ENCODE measurements at places on chromosomes 7 and 10.

- DNase-seq: no peak
These were observed 218.8 kb downstream of the AUTS2 start for GRCh38 chr7:69817121-69817520.

DNA sequence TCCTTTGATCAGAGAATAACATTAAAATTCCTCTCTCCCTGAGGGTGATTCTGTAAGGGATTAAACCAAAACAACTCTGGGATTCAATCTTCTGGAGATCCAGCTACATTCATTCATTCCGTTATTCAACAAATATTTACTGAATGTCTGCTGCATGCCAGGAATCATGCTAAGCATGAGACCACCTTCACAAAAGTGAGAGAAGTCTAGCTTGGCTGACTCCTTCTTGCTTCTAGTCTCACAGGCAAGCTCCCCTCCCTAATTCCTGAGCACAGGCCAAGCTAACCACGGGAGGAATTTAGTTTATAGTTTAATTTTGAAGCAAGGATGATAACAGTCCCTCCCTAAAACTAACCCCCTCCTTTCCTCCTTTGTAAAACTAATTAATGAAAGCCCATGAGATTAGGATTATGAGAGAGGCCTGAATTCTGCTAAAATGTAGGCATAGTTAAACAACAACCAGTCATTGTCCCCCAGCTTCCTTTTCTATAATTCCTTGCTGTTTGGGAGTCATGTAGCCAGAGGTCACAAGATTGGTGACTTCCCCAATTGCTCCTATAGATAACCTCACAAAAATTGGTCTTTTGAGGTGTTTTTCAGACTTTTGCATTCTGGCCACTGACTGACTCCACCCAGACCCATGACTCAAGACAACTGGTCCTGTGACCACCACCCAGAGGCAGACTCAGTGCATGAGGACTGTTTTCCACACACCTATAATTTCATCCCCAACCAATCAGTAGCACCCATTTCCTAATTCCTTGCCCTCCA, 113.5 kb downstream of the ITGB8 start:
- peak; percentile 64 for DNase-seq

DNA sequence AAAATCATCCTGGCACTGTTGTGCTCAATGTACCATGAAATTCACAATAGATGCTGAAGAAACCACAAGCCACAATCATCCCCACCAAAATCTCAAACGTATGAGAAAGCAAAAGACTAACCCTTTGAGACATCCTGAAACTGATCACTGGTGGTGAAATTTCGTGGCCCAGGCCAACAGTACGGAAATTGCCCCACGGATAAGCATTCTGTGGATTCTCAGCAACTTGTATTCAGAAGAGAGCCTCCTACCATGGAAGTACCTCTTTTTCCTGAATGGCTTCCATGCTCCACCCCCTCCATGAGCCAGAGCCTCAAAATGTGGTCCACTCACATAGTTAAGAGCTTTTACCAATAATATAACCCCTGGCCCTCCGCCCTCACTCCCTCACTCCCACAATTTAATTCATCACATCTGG, 163.9 kb upstream of the AUTS2 start:
- DNase-seq: no peak

DNA sequence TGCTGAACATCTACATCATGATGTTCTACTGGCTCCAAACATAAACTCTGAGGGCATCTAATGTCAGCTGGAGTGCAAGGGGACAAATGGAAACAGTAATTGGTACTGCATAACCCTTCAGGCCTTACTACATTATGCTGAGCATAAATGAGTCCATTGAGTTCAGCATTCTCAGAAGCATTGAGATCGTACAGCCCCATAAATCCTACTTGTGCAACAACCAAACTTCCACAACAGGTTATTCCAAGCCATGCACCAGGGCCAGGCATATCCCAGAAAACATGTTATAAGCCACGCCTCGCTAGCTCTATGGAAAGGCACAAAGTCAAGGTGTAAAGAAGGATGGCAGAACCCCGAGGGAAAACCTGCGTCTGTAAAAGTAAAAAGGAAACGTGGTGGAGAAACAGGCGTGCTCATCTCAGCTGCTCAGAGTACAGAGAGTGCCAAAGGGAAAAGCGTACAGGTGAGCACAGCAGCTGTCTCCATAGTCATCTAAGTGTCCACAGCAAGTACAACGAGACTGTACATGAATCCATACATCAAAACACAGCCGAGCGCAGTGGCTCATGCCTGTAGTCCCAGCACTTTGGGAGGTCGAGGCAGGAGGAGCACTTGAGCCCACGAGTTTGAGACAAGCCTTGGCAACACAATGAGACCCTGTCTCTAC, 124.6 kb downstream of the PARD3 start:
- no peak for DNase-seq

GRCh38 chr7:21722371-21722770, 179.5 kb downstream of the DNAH11 start:
- peak; percentile 1 for DNase-seq

DNA sequence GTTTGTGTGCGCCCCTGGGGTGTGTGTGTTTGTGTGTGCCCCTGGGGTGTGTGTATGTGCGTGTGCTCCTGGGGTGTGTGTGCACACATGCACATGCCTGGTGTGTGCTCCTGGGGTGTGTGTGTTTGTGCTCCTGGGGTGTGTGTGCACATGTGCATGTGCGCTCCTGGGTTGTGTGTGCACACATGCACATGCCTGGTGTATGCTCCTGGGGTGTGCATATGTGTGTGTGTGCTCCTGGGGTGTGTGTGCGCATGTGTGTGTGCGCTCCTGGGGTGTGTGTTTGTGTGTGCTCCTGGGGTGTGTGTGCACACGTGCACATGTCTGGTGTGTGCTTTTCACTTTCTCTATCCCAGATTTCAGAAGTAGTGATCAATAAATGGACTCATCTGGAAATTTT, 321.0 kb downstream of the WDR37 start:
- no peak for DNase-seq

DNA sequence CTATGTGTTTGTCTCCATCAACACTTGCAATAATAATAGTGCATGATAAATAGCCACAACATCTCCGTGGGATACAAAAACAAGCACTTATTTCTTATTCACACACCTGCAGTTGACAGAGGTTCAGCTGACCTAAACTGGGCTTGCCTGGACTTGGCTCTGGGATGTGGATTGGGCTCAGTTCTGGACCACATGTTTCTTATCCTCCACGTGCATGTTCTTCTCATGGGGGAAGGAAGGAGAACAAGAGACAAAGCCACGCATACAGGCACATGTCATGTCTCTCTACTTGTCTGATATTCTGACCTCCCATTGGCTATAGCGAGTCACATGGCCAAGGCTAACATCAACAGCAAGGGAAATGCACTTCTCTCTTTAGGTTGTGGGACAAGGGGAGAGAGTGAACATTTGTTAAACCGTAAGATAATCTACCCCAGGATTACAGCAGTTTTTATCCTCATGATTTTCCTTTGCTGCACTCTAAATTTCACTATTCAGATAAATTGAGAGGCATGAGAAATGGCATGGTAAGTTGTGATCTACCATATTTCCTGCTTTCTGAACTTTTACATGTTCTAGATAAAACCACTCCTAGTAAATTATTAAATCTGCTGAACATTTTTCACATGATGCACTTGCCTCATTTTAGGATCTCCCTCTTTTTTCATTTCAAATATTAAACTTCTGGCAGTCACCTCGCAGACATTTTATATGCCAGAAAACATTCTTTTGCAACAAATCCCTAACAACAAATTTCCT, 33.7 kb downstream of the CFAP58 start:
- peak; percentile 25 for DNase-seq

GRCh38 chr10:71536332-71536731, 139.6 kb downstream of the CDH23 start:
- DNase-seq: peak; percentile 38

- DNase-seq: no peak
These were observed 20.4 kb downstream of the CCNY start for GRCh38 chr10:35356725-35357092.

GRCh38 chr10:25076506-25077177, 60.2 kb downstream of the THNSL1 start:
- DNase-seq: no peak

GRCh38 chr7:134823400-134823799, 44.0 kb downstream of the CALD1 start:
- no peak for DNase-seq

DNA sequence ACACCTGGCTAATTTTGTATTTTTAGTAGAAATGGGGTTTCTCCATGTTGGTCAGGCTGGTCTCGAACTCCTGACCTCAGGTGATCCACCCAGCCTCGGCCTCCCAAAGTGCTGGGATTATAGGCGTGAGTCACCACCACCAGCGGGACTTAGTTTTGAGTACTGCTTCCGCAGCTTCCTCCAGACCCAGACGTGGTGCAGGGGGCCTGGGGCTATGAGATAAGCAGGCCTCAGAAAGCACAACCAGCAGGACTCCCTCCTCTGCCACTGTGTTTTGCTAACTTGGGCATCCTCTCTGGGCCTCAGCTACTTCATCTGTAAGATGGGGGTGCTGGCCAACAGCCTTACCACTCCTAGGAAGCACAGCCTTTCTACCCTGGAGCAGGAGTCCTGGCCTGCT, 37.8 kb downstream of the GOLGA7B start:
- DNase-seq: no peak

DNA sequence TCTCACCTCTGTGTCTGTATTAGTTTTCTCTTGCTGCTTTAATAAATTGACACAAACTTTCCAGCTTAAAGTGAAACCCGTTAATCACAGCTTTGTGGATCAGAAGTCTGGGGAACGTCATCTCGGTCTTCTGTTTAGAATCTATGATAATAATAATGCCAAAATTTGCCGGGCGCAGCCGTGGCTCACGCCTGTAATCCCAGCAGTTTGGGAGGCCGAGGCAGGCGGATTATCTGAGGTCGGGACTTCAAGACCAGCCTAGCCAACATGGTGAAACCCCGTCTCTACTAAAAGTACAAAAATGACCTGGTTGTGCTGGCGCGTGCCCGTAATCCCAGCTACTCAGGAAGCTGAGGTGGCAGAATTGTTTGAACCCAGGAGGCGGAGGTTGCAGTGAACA, 8.8 kb upstream of the ZPBP start:
- no peak for DNase-seq

DNA sequence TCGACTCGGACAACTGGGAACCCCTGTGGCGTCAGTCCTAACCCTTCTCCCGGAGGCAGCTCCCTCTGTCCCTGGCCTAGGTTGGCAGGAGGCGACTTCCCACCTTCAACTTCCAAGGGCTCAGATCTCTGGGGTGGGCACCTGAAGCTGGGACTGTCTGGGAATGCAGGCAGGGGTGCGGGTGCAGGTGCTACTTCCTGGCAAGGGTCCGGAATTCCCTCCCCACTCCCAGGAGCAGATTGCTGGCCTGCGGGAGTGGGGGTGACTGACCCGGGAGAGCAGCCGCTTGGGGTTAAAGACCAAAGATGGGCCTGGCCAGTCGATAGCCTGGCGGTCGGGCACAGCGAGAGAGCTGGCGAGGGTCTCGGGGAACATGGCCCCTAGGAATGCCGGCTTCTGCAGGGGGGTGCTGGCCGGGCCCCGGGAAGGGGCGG, 387 bp downstream of the EPHA1 start:
- no peak for DNase-seq

- no peak for DNase-seq
These were observed 212.4 kb upstream of the YAE1 start for GRCh38 chr7:39353615-39354376.

DNA sequence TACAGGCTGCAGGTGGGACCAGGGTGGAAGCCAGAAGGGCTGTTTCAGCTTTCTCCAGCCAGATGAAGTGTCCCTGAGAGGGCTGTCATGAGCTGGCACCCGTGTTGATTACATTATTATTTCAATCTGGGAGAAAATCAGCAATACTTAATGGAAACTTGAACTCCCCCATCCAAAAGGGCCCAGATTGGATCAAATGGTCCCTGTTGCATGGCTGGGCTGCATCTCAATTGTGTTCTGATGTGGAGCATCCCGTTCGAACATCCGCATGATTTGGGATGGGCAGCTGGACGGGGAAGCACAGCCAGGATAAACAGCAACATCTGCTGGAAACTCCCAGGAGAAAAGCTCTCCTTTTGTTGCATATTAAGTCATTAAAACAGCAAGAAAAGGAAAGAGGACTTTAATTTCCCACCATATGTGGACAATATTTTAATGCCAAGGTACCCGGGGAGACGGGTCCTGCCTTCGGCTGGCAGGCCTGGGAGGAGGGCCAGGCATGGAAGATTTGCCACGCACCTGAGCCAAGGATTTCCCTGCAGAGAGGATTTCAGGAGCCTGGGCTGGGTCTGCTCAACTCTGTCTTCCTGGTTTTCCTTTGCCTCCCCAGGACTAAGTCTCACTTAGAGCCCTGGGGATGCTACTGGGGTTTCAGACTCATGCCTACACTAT, 52.4 kb downstream of the NPTX2 start:
- no peak for DNase-seq

DNA sequence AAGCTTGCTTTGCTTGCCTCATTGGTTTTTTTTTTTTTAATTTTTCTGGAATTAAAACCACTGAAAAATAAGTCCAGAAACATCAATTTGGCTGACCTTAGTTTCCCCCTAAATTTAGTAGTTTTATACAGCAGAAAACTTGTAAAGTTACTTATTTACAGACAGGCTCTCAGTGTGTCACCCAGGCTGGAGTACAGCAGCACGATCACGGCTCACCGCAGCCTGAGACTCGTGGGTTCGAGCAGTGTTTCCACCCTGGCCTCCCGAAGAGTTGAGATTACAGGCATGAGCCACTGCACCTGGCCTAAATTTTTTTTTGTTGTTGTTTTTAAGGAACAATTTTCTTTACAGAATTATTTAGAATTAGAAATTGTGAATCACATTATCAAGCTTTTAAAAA, 250.5 kb downstream of the SDK1 start:
- DNase-seq: no peak

GRCh38 chr10:127983344-127984100, 76.6 kb downstream of the PTPRE start:
- DNase-seq: no peak

GRCh38 chr7:109266610-109267009, 696.9 kb downstream of the DNAJB9 start:
- DNase-seq: no peak

GRCh38 chr7:110454713-110455112, 636.2 kb upstream of the LRRN3 start:
- no peak for DNase-seq

- no peak for DNase-seq
These were observed 36.7 kb downstream of the BTBD16 start for GRCh38 chr10:122307669-122308416.

- DNase-seq: no peak
These were observed 47.2 kb downstream of the MALSU1 start for GRCh38 chr7:23346316-23346715.

DNA sequence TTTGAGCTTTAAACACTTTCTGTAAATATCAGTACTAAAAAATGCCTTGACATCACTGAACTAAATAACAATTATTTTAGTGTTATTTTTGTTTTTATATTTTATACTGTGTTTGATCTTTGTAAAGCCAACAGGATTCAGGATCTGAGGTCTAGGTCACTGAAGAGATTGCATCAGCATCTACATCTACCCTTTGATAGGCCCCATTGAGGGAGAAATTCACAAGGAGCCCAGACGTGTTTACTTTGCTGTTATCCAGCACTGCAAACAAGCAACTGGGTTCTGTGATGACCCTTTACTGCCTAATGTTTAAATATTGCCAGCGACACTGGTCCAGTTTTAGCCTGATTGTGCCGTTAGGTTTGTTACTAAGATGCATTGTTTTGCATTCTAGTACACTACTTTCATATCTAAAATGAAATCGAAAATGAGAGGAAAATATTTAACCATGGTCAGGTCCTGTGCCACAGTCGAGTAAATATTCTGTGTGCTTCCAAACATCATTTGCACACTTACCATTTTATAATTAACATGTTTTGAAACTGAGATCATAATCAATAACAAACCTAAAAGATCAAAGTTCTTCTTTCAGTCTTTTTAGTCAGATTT, 48.7 kb downstream of the SP8 start:
- no peak for DNase-seq

Data from suppressor macrophage (primary cell).